Mucosa of descending colon (tissue), 3 donors: ENCODE measurements at places on chromosomes 13 and 19. TPM values are rescaled to one million over a fixed set of nuclear protein-coding genes. Genes with fewer than 3 reads are reported as not detected.

Gene MADCAM1
- 4.1 TPM for total RNA-seq

Gene MAP4K1
- 10.6 TPM for total RNA-seq

Gene FXYD7
- 1.5 TPM for total RNA-seq

Gene AXL
- total RNA-seq, result 19.3 TPM

DNA sequence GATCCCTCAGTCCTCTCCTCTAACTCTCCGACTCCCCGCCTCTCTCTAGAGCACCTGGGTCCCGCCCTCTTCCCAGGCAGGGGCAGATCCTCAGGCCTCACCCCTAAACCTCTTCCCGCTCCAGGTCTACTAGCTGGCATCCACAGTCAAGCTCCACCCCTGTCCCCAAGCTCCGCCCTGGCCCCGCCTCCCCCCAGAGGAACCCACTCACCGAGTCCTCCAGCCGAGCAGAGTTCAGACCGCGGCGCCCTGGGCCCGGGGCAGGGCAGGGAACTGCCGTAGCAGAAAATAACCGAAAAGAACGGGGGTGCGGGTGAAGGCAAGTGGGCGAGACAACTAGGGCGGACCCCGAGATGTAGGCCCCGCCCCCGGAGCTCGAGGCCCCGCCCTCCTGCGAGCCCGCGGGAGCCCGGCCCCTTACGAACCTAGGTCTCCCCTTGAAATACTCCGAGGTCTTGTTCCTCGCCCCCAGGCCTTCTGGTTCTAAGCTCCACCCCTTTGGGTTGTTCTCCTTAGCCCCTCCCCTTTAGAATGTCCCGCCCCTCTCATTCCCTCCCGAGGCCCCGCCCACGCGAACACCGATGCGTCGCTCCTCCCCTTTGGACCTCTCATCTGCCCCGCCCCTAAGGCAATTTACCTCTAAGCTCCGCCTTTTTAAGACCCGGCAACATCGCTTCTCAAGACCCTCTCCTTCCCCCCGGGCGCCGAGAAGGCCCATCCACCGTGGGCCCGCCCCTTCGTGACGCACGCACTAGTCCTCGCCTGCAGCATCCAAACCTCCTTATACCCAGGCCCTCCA is at the start of gene GGN:
Gene GGN, minus strand, starts transcription at position 485 of the 799 bp plus-strand sequence. CDS start 773 bp downstream, outside the sequence.
- peak; percentile 92 for DNase-seq

Gene ARHGAP33
- 14.4 TPM for total RNA-seq
